ENCODE measurements at places on chromosomes 3 and 15.
A peak's percentile ranks its signal among the peaks of the same experiment; 100 is the strongest.

- no peak for DNase-seq
These were observed 36.9 kb upstream of the MEIS2 start for GRCh38 chr15:37137221-37137620.

GRCh38 chr15:97893967-97894366 lies 66.5 kb upstream of the ARRDC4 start:
- DNase-seq: no peak

- DNase-seq: no peak
These were observed 29.7 kb upstream of the MTMR10 start for GRCh38 chr15:31021067-31021665.

DNA sequence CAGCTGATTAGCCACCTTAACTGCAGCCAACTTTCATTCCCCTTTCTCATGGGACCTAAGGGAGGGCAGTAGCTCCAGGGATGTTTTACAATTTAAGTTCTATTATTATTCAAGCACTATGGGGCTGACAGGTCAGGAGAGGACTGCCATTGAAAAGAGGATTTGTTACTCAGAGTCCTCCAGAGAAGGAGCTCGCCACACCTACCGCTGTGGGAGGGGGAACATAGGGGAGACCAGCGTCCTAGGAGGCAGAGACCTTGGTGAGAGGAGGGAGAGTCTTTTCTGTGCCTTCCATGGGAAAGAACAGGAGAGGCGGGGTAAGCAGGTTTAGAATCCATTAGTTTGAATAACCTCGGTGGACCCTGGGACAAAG lies 14.4 kb downstream of the ATP10A start:
- DNase-seq: no peak

GRCh38 chr3:86800116-86800515 lies 190.8 kb downstream of the VGLL3 start:
- DNase-seq: peak; percentile 87

GRCh38 chr3:197407053-197407452 lies 108.6 kb upstream of the DLG1 start:
- DNase-seq: no peak

DNA sequence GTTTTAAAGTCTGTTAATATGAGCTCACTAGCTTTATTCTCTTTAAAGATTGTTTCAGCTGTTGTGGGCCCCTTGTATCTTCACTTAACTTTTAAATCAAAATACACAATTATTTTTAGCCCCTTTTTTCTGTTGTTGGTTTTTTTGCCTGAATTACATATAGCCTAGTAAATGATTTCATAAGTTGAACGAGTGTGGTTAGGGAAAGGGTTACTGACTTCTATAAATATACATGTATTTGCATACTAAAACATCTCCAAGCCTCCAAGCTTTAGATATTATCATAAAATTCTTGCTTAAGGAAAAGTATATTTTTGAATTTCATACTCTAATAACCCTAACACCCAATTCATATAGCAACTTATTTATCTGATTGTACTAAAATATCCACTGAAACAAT lies 73.2 kb upstream of the ARL6 start:
- DNase-seq: no peak

DNA sequence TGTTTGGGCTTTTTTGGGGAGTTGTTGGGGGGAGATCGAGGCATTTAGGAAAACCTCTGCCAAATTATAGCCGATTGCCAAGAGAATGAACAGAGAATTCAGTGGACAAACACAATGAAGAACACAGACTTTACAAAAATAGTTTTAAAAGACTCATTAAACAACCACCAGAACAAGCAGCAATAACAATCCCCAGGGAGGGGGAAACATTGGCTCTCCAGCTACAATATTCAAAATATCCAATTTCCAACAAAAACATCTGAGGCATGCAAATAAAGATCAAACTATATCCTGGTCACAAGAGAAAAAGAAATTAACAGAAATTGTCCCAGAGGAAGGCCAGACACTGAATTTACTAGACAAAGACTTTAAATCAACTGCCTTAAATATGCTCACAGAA lies 24.5 kb upstream of the ANKRD28 start:
- DNase-seq: peak; percentile 44

DNA sequence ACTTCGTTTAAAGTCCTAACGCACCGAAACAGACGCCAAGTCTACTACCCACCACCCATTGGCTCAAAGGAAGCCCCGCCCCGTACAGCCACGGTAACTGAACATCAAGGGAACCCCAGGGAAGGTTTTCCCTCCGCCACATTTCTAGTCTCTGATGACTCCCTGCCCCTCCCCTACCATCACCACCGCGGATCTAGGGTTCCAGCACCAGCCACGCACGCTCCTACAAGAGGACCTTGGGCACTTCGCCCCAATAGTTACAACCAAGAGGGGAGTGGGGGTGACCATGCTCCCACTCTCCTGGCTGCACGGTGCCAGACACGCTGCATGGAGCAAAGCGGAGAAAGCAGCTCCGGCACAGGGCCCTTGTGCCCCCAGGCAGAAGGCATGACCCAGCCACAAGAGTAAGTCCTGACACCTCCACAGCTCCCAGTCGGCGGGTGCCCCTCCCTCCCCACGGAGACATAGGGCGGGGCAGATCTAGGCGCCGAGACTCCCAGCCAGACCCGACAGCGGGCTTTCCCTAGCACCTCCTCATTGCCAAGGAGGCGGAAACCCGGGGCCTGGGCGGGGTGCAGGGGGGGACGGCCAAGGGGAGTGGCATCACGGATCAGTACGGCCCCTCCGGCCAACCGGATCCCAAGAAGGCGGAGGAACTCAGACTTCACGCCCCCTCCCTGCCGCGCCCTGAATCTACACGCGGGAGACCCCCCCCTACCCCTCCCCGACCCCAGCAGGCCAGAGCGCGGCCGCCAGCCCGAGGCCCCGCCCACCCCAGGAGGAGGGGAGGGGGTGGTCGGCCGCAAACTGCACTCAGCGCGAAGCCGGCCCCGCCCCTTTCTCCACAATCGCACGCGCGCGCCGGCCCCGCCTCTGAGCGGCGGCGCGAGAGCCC lies 936 bp downstream of the SIN3A start:
- peak; percentile 99 for DNase-seq

DNA sequence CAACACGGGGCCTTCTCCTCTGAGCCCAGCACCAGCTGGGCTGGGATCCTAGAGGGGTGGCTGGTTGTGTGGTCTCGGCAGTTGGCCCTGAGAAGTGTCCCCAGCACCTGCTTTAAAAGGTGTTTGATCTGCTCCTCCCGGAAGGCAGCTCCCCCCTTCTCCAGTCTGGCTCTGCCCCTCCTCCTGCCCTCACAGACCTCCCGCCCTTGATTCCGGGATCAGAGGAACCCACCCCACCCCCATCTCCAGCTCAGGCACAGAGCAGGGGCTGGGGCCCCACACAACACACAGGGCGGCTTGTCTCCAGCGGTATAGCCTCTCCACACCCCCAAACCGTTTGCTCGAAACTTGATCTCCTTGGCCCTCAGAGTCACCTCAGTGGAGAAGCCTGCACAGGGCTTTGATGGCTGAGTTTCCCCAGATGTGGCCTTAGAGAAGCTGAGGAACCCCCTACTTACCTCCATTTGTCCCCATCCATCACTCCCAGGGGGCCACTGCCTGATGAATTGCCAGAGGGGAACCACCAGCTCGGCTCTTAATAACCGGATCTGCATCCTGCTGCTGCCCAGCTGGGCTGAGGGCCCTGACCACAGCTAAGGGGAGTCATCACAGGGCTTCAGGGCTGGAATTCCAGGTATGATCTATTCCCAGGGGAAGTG lies 6.4 kb upstream of the STRA6 start:
- DNase-seq: peak; percentile 70

GRCh38 chr3:123229145-123229544 lies 27.4 kb downstream of the SEC22A start:
- DNase-seq: no peak

DNA sequence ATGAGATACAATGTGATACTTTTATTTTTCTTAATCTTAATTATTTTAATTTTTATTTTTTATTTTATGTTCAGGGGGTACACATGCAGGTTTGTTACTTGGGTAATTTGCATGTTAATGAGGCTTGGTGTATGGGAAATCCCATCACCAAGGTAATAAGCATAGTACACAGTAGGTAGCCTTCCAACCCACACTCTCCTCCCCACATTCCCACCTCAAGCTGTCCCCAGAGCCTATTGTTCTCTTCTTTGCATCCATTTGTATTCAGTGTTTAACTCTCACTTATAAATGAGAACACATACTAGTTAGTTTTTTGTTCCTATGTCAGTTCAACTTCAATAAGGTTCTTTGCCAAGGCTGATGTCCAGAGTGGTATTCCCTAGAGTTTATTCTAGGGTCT lies 1375.4 kb downstream of the NSUN3 start:
- DNase-seq: no peak

DNA sequence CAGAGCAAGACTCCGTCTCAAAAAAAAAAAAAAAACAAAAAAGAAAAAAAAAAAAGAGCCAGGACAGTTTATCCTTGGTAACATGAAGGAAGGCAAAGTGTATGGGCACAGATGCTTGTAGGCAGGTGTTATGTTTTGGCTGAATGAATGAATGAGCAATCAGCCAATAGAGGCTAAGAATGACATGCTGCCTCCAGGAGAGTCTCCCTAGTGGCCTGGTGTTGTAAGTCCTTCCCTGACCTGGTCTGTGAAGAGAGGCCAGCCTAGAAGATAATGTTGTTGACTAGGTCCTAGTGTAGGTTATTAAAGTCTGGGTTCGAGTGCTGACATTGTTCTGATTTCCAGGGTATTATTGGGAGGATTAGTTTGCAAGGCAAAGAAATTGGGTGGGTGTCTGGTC lies 24.9 kb downstream of the GYG1 start:
- no peak for DNase-seq

- peak; percentile 7 for DNase-seq
These were observed 4.1 kb downstream of the UBE2E1 start for GRCh38 chr3:23809840-23810342.

GRCh38 chr3:132394320-132394719 lies 23.0 kb upstream of the DNAJC13 start:
- peak; percentile 30 for DNase-seq

- DNase-seq: peak; percentile 92
These were observed 6.9 kb upstream of the SKIC8 start for GRCh38 chr15:78306176-78306774.

DNA sequence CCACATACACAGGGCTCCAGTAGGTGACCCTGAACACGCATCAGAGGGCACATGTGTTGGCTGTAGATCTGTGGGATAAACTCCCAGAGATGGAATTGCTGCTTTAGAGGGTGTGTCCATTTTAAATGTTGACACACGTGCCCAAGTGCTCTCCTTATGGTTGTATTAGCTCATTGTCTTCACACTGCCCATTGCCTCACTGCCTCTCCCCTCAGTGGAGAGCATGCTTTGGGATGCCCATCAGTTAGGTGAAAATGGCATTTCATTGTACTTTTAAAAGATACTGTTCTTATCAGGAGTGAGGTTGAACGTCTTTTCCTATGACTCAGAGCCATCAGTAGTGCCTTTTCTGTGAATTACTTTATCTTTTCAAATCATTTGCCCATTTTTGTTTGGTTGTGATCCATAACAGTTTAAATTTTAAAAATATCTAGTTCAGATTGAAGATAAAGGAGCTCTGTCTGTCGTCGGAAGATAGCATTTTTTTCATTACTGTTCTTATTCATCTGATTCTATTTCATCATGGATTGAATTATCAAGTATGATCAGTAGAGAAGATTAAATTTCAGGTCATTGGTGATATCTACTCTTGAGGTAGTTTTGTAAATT lies 120.7 kb downstream of the CHDH start:
- no peak for DNase-seq

GRCh38 chr3:13214847-13215472 lies 141.7 kb upstream of the IQSEC1 start:
- no peak for DNase-seq

Data from fibroblast of skin of scalp (primary cell).